ENCODE measurements at places on chromosomes 16 and 17.

DNA sequence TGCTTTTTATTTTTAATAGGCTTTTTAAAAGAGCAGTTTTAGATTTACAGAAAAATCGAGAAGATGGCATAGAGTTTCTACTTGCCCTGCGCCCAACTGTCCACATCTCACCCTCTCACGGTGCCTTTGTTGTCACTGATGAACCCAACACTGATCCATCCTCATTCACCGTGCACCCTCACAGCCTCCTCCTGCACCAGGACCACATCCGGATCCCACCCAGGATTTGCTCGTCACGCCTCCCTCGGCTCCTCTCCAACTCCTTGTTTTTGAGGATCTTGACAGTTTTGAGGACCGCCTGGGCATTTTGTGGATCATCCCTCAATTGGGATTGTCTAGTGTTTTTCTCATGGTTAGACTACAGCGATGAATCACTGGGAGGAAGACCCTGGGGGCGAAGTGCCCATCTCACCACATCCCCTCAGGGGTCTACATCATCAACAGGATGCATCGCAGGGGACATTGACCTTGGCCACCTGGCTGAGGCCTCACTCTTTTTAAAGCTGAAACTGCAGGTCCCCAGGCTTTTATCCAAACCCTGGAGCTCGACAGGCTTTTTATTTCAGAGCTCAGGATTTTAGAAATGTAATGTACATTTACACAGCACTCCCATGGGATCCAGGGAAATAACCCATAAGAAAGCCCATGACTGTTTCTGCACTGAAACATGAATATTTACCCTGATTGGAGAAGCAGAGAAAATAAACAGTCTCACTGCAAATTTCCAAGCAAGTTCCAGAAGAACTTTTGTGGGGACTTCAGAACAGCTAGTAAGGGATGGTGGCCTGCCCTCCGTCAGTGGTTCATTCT lies 71.8 kb upstream of the ZNF469 start:
- DNase-seq: no peak

DNA sequence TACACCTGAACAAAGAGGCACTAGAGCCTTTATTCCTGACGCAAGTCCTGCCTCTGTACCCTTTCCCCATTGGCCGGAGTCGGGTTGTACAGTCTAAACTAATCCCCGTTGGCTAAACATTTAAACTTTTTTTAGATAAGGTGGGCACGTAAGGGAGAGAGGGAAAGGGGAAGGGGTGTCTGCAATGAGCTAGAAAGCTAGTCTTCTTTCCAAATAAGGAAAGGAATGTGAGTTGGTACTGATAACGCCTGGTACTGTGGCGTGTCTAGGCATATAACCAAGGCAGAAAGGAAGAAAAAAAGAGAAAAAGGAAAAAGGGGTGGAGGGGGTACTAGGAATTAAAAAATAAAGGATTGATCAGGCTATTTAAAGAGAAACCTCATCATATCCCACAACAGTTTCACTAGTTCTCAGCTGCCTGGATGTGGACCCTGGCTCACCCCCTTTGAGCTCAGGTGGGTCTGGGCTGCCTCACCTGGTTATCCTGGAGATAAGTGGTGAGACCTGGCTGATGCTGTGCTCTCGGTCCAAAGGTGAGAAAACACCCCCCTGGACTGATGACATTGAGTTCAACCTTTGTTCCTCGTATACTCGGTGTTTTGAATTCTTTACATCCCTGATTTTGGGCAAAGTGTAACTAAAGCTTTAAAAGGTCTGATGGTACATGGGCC lies 90.9 kb upstream of the EEF2KMT start:
- no peak for DNase-seq

GRCh38 chr17:69450918-69451317 lies 36.4 kb downstream of the MAP2K6 start:
- no peak for DNase-seq

GRCh38 chr17:77316191-77316641 lies 175.4 kb downstream of the SEC14L1 start:
- DNase-seq: no peak

DNA sequence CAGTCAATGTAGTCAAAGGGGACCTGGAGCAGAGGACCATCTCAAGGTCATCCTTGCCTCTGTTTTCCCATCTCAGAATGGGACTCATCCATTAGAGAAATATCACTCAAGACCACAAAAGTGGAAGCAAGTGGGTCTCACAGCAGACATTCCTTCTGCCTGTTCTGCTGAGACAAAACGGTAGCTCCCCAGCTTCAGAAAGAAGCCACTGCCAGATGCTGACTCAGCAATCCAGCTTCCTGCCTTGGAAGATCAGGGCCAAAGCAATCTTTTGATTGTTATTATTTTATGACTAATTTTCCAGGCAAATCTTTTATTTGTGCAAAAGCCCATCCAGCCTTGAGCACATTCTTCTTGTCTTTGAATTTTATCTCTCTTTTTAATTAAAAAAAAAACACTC lies 86.8 kb downstream of the CCT6B start:
- DNase-seq: no peak

GRCh38 chr16:83238949-83239691 lies 568.7 kb upstream of the HSBP1 start:
- DNase-seq: no peak

GRCh38 chr16:82070656-82071369 lies 35.8 kb downstream of the HSD17B2 start:
- no peak for DNase-seq

DNA sequence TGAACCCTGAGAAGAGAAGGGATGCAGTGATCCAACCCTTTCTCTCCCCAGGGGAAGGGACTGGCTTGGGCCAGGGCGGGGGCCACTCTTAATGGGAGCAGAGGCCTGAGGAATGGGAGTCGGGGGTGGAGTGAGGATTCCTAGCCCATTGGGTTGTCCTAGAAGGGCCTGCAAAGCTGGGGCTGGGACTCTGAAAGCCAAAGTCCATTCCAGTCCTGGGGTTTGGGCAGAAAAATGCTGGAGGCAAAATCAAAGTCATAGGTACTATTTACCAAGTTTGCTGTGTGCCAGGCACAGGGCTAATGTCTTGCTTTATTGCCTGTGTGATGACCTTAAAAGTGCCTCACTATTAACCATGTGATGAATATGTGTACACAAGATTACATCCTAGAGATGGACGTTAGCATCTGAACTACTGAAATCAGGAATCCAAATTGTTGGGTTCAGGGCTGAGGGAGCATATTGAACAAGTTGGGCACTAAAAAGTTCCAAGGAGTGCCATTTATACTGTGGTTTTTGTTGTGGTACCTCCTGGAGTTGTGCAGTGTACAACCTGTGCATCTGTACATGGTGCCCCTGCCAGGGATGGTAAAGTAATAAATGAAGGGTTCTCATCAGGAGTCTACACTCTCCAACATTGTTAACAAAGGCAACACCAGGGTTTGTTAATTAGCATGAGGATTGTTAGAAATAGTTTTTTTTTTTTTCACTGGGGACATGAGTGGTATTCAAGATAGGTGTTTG lies 84.4 kb upstream of the NKD1 start:
- no peak for DNase-seq

DNA sequence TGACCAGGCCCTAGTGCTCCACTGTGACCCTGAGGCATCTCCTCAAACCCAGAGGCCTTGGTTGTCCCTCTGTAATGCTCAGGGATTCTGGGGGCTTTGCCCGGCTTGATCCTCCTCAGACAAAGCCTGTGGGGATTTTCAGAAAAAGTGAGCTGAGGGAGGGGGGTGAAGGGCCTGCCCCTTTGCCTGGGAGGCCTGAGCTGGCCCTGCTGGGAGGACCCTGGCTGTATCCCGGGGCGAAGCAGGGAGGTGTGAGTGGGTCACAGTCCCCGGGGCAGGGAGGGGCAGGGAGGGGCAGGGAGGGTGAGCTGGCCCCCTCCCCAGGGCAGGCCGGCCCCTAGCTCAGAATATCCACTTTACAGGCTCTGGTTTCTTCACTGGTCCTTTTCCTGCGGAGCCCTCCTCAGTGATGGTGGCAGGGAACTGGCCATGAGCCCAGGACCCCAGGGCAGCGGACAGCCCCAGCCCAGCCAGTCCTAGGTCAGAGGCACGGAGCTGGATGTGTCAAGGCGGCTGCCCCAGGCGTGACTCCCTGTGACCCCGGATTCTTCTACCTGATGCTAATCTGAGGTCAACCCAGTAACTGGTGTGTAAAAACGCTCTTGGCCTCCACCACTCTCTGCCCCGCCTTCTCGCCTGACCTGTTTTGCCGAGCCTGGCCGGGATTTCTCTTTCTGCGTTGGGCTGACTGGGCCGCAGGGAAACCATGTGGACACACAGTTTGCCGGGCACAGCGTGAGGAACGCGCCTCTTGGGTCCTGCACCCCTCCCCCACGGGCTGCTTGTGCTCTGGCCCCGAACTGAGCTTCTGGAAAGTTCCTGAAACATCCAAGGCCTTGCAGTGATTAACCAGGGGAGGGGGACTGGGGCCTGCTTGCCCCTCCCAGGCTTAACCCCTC lies 5.8 kb upstream of the FASN start:
- DNase-seq: no peak

DNA sequence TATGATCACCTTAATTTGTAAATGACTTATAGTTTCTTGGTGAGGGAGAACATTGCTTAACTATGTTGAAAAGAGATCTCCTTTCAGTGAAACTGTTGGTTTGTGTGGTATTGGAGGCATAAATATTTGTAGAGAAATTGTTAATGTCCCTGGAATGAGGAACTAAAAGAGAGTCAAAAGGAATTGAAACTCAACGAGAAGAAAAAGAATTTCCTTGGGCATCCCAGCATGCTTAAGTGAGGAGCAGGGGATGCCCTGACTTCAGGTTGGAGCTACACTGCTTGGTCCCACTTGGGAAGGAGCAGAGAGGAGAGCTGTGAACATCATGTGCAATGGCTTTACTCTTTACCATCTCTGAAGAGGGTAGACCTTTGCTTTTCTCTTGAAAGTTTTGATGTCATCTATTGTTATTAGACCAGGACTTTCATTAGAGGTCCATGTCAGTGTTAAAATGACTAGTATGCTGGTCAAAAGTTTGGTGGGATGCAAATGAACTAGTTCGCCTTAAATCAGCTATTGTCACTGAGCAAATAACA lies 21.7 kb downstream of the KRT23 start:
- DNase-seq: no peak

DNA sequence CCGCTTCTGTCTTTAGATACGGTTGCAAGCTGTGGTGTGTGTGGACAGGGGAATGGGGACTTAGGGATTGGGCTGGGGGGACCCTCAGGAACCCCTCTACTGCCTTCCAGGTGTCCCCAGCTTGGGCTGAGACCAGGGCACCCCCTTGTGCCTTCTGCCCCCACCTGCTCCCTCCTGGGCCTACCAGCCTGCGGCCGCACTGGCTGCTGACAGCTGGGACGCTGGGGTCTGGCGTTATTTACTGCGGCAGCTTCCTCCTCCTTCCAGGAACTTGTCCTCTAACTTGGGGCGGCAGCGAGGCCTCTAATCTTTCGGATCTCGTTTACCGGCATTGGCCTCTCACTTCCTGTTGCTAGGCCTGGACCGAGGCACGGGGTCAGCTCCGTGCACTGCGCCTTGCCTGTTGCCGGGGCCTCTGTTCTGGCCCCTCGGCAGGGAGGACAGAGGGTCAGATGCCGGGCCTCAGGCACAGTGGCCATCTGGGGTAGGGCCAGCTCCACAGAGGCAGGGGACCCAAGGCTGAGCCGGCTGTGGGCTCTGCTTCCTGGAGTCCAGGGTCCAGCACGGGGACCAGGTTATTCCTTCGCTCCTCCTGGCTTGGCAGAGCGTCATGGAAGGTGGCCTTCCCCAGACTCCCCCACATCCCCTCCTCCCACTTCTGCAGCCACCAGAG lies 31.8 kb downstream of the TMEM235 start:
- no peak for DNase-seq

GRCh38 chr17:38732376-38733281 lies 2.5 kb downstream of the CISD3 start:
- DNase-seq: no peak

- no peak for DNase-seq
These were observed 77.9 kb upstream of the SDK2 start for GRCh38 chr17:73722165-73722564.

DNA sequence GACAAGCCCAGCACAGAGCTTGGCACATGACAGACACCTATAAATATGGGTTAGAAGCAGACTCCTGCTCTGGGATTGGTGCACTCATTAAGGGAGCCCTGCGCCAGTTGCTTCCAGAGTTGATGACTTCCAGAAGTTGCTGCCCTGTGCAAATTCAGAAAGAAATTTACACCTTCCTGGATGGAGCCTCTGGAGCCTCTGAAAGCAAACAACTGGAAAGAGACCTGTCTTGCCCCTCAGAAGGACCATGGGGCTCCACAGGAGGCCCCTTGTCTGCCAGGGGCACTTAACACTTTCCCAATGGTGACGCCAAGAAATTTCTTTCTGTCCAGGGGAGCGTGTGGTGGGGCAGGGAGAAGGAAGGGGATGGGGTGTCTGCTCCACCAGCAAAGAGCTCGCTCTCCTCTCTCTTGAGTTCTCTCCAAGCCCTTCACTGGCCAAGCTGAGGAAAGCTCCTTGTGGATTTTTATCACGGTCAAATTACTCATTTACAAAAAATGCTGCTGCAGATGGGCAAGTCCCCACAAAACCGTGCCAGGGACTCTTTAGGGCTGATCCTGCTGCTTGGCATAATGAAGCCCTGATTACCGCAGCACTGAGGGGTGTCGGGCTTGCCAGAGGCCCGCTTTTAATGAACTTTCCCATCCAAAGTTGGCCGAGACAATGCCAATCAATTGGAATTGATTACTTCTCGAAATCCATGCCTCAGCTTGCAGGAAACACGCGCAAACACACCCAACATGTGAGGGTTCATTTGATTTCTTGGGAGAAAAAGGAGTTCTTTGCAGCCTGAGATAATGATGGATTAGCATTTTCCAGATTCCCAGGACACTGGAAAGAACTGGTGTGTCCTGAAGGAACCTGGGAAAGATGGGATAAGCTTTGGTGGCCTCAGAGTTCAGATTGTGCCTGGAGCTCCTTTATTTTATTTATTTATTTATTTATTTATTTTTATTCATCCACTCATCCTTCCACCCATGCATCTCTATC lies 583.6 kb upstream of the CDH5 start:
- no peak for DNase-seq

DNA sequence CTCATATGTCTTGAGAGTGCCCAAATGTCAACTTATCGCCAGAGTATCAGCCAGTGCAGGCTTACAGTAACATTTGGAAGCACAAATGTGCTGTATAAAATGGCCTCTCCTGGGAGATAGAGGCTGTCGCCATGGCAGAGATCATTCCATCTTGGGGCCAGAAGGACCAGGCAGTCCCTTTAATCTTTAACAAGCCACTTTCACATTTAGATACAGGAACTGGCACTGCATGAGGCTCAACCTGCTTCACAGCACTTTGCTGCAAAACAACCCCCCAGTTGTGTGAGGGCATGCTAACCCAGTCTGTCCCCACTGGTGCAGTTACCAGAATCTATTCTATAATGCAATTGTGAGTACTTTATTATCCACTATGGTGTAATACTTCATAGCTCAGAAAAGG lies 4.7 kb upstream of the RFFL start:
- no peak for DNase-seq

GRCh38 chr17:80237386-80237785 lies 17.2 kb downstream of the SLC26A11 start:
- DNase-seq: no peak

GRCh38 chr16:79287424-79287917 lies 313.1 kb downstream of the MAF start:
- DNase-seq: no peak

All from stimulated activated CD8-positive, alpha-beta memory T cell treated with anti-CD3 and anti-CD28 coated beads, Interleukin-7, amount 100 ng/mL, for 48 hours (primary cell).